DND-41 (cell line): ENCODE measurements at places on chromosomes 2 and 18.

DNA sequence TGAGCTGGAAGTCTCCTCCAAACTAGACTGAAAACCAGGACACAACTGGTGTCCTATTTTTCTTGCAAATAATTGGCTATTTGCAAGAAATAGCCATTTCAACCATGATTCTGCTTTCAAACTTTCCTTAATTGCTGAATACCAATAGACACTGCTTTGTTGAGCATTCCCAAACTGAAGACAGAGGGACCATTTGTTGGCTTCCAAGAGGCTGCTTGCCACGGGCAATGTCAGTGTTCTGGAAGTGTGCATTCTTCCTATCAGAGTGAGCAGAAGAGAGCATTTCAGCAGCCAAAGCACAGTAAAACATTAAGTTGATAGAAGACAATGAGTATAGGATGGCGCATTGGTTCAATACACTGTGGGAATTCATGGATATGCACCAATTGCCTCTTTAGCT is 360.5 kb upstream of the RGPD4 start:
- H3K27ac ChIP-seq: no peak overlapping the region
- H3K27me3 ChIP-seq: no peaks in the 10 kb centered on the region
- H3K4me3 ChIP-seq: no peak overlapping the region
- DNase-seq: no peak

GRCh38 chr2:50765146-50765545 is 266.8 kb downstream of the NRXN1 start:
- DNase-seq: no peak
- no peaks in the 10 kb centered on the region for H3K36me3 ChIP-seq
- no peak overlapping the region for H3K27ac ChIP-seq
- no peaks in the 10 kb centered on the region for H3K27me3 ChIP-seq

DNA sequence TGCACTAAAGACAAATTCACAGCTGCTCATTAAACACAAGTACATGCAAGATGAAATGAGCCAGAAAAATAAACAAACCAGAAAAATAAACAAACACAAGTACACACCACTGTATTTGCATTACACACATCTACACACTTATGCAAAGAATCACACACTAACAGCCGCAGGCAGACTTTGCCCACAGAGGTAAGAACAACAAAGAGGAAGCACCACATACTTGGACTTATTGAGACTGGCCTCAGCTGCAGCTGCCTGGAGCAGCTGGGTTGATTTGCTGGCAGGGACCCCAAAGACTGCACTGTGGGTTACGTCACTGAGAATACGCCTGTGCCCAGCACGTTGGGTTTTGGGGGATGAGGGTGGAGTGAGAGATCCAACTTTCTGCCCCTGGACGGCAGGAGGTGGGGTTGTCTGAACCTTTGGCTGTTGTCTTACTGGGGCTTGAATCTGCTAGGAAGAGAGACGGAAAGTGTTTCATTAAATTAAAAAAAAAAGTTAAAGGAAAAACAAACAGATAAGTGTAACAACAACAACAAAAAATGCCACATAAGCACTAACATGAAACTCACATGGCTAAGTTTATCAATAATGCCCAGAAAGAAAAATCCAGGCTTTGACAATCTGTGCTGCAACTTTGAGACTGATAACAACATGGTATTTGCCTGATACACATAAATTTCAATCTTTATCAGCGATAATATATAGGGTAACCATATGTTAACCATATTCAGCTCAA is 71.9 kb upstream of the NFU1 start:
- no peaks in the 10 kb centered on the region for H3K27me3 ChIP-seq
- no peaks in the 10 kb centered on the region for H3K4me1 ChIP-seq
- no peak overlapping the region for H3K27ac ChIP-seq
- H3K36me3 ChIP-seq: peaks cover 97% of the 10 kb centered on the region
- no peak overlapping the region for H3K4me3 ChIP-seq

DNA sequence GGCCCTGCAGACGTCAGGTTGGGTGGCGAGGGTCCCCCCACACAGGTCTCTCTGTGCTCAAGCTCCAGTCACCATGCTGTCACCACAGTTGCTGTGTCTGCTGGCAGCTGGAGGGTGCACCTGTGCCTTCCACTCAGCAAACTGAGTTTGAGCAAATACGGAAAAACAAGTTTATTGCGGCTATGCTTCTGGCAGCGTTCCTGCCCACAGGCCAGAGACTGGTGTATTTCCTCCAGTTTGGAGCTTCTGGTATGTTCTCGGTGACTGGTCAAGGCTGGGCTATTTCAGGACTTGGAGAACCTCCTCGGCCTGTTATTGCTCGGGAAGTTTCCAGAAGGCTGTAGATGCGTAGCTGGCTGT is 132.6 kb downstream of the SEPTIN10 start:
- peaks cover 11% of the 10 kb centered on the region for H3K27me3 ChIP-seq
- no peak overlapping the region for H3K4me3 ChIP-seq
- H3K36me3 ChIP-seq: no peaks in the 10 kb centered on the region
- H3K27ac ChIP-seq: no peak overlapping the region

- H3K4me1 ChIP-seq: no peaks in the 10 kb centered on the region
- no peak for DNase-seq
- no peak overlapping the region for H3K27ac ChIP-seq
- no peaks in the 10 kb centered on the region for H3K36me3 ChIP-seq
- H3K4me3 ChIP-seq: no peak overlapping the region
Measured at GRCh38 chr18:60981682-60982328, 351.4 kb upstream of the CDH20 start.

- H3K36me3 ChIP-seq: no peaks in the 10 kb centered on the region
- no peaks in the 10 kb centered on the region for H3K27me3 ChIP-seq
- no peak overlapping the region for H3K27ac ChIP-seq
- H3K4me3 ChIP-seq: no peak overlapping the region
- DNase-seq: no peak
Measured at GRCh38 chr2:24343225-24343882, 17.0 kb downstream of the ITSN2 start.
